ENCODE measurements at places on chromosomes 1 and 21.

DNA sequence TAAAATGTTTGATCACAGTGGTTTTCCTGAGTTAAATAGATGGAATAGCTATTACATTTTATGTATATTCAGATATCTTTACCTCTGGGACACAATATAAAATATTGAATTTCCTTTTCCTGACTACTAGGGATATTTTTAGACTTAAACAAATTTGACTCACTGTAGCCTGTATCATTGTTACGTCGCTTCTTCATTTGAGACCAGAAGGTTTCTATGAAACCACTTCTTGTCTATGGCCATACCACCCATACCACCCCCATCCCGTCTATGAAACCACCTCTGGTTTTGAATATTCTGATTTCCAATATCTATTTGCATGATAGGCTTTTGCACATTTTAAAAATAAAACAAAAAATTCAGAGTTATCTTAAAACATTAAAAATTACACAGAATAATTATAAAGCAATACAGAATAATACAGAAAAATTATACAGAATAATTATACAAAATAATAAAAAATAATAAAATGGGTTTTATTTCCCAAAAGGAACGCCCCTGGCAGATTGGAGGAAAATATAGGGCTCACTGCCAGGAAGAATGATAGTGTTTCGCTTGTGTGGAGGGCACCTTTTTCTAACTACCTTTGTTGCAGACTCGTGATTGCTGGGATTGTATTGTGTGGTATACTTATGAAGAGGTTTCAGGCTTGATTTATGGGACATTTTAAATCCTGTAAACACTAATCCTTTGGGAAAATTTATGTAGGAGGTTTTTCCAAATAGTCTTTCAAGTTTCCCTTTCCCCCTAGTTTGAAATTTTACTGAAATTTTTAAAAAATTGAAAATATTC, 4.7 kb downstream of the SPEN start:
- no peak for DNase-seq

DNA sequence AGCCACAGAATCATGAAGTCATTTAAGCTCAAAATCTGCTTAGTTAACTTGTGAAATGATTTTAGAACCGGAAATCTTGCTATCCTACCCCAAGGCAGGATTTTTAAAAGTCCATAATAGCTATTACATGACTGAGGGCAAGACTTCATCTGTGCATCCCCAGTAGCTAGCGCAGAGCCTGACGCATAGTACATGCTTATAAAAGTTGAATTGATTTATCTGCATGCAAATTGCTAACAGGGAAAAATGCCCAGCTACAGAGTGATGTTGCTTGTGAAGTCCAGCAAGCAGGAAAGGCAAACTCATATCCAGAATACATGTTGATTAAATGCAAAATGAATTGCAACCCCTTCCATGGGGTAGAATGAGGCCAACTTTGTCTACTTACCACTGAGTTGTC, 8.1 kb upstream of the MAP1LC3C start:
- DNase-seq, result no peak

DNA sequence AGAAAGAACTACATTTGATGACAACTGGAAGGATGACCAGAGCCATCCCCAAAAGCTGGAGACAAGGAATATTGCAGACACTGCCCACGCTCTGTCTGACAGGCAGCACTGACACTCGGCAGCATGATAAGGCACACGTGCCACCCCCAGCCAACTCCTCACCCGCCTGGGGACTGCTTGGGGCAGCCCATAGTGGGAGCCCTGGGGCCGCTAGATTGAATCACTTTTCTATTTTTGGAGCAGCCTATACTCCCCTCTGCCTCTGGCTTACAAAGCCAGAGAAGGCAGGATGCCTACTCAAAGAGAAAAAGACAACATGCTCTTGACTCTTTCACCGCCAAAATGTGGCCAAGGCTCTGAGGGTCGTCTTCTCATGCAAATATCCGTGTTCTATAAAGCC, 1.3 kb downstream of the SMG5 start:
- no peak for DNase-seq

GRCh38 chr1:155174324-155175280, 953 bp downstream of the TRIM46 start:
- peak; percentile 30 for DNase-seq

DNA sequence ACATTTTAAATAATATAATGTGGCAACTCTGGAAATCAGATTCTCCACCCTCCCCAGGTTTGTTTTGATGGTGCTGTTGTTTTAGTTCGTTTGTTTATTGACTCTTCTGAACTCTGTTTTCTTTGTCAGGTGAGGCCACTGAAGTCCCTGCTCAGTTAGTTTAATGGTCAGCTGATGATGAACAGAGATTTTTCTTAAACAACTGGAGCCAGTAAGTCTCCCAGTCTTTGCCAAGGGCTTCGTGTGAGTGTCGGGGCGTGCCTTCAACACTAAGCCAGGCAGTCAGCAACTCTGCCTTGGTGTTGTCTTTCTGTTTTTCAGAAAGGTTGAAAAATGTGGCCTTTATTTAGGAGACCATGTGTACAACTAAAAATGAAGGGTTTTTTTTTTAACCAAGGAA, 58.9 kb downstream of the TEX35 start:
- no peak for DNase-seq

DNA sequence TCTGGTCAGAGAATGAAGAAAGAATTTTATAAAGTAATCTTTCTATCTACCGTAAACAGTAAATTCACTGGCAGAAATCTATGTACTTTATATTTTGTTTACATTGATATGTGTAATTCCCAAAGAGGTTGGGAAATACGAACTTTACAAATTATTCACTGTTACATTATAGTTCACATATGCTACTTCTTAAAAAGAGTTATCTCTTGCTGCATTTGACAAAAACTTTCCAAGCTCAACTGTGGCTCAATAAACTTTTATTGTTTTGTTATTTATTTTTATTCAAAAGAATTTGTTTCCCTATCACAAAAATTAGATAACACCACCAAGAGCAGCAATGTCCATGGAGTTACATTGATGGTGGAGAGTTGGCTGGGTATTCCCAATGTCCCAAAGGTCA, 201.2 kb upstream of the TNR start:
- DNase-seq, result no peak

GRCh38 chr1:43981135-43981491, 2.1 kb downstream of the B4GALT2 start:
- no peak for DNase-seq

- DNase-seq, result no peak
These were observed 11.6 kb upstream of the PCP4 start for GRCh38 chr21:39855595-39855994.

GRCh38 chr1:94778808-94779207, 41.3 kb upstream of the SLC44A3 start:
- no peak for DNase-seq

DNA sequence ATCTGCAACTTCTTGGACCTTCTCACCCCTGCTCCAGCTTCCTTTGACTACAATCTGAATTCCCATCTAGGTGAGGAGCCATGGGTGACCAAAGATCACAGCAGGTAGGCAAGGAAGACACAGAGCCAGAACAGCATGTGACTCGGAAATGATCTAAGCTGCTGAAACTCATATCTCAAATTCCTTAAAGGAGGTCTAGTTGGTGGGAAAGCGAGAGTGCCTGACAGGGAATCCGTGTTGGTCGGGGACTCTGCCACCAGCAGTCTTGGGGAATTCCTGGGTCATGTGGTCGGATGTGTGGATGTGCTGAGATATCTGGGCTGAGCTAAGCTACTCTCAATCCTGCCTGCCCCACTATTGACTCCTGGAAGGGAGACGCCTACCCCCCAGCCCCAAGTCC, 3.2 kb upstream of the NUAK2 start:
- no peak for DNase-seq

- no peak for DNase-seq
These were observed 24.6 kb downstream of the RUNX3 start for GRCh38 chr1:24905355-24905978.

DNA sequence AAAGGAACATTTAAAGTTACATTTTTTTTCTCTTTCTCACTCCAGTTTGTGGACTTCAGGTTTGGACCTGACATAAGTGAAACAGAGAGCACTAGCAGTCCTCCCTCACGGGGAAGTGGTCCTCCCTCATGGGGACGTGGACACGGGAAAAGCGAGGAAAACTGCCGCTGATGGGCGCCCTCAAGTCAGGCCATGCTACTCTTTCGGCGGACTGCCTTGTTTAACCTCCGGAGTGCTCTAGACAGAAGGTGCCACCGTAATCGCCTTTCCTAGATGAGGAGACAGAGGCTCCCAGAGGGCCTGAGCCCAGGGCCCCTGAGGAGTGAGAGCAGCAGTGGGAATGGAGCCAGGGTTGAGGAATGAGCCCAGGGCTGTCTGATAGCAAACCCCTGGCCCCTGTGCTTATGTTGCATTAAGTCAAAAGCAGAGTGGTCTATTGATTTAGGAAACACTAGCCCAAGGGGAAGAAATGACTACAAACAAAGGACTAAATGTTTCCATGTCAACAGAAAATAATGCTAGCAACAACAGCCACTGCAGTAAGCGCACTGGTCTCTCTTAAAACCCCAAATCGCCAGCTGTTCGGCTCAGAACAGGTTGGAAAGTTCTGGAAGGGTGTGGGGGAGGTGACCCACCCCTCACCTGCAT, 84.1 kb downstream of the DMRTB1 start:
- DNase-seq, result no peak

GRCh38 chr1:54973205-54973921, 7.1 kb upstream of the TMEM61 start:
- no peak for DNase-seq

DNA sequence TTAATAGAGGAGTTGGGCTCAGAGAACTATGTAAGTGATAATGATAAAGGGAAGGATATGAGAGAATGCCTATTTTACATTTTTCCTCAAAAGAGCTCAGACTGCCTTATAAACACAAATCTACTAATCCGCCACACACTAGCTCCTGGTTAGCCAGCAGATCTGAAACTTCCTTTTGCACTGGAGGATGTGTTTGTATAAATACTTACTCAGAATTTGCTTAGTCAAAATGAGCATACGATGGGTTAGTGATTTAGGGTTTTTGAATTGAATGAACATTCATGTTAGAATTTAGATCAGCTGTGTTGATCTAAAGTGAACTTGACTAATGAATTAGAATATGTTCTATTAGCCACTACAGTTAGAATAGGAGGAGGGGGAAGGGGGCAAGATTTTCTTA, 9.1 kb upstream of the IER5 start:
- DNase-seq, result no peak
